SW 1271 (cell line): ENCODE measurements at places on chromosomes 2 and 18.

- DNase-seq = no peak
Measured at GRCh38 chr2:73069041-73069854, 2.3 kb downstream of the SFXN5 start.

- DNase-seq = no peak
Measured at GRCh38 chr2:3223080-3223923, 154.3 kb downstream of the EIPR1 start.

DNA sequence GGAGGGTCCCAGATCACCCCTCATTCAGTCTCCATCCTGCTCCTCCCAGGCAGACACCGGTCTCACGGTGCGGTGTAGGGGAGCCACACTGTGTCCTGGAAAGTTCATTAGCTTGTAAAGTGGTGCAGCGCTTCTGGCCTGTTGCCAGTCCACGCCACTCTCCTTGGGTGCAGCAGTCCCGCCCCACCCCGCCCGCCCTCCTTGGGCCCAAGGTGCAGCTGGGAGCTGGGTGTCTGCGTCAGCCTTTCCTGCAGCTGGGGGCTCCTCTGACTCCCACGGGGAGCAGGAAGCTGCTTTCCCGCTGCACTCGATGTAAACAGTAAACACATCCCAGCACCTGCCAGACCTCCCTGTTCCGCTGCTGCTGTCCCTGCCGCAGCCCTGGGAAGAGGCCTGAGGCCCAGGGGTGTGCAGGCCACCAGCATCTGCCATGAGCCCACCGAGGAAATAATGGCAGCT is 53.8 kb upstream of the ASB18 start:
- DNase-seq = no peak

- no peak for DNase-seq
Measured at GRCh38 chr2:42874949-42875801, 82.8 kb upstream of the HAAO start.

- DNase-seq = no peak
Measured at GRCh38 chr2:236576087-236576486, 6.5 kb downstream of the ACKR3 start.

- no peak for DNase-seq
Measured at GRCh38 chr2:157784823-157785175, 91.3 kb downstream of the ACVR1 start.

- DNase-seq = peak; percentile 34
Measured at GRCh38 chr18:70288851-70289328, at the start of gene SOCS6. Gene SOCS6, plus strand, starts transcription at chr18:70289045. Its CDS starts 35,624 bp downstream, at chr18:70324669.

GRCh38 chr2:42601076-42601475 is 32.6 kb downstream of the MTA3 start:
- no peak for DNase-seq

DNA sequence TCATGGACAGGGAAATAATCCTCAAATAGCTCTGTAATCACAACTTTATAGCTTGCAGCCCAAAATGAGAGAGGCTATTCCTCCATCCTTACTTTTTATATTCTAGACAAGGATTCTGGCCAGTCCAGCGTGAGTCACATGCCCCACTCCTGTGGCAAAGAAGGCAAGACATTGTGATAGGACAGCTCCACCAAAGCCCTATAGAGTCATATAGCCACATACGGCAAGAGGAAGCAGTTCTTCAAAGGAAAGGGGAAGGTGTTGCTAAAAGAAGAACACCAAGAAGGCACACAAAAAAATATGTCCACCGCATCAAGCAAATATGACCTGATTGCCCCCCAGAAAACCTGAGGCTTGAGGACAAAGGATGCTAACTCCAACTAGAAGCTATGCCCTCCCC is 3.4 kb upstream of the GFPT1 start:
- no peak for DNase-seq

DNA sequence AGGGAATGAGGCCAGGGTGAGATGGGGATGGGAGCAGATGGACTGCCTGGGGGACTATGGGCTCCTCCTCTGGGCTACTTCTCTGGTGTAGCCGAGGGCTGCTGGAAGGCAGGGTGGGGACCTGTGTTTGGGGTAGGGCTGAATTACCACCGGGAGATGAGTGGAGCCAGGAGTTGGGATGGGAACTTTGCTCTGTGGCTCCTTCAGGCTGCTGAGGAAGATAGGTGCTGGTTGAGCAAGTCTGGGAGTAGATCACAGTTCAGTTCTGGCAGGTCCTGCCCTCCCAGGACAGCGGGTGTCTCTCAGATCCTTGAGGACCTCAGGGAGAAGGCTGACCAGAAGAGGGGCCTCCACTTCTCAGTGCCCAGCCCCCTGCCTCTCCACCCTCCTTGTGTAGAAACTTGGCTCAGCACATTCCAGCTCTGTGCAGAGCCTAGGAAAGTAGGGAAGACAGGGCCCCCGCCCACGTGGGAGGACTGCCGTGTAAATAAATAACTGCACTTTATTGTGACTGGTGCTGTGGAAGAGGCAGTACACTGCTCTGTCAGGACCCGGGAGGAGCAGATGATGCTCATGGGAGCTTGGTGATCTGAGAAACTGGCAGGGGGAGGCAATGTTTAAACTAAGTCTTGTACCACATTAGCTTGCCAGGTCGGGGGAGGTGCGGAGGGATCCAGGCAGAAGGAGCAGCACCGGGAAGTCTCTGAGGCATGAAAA is 15.3 kb downstream of the TET3 start:
- DNase-seq = no peak

DNA sequence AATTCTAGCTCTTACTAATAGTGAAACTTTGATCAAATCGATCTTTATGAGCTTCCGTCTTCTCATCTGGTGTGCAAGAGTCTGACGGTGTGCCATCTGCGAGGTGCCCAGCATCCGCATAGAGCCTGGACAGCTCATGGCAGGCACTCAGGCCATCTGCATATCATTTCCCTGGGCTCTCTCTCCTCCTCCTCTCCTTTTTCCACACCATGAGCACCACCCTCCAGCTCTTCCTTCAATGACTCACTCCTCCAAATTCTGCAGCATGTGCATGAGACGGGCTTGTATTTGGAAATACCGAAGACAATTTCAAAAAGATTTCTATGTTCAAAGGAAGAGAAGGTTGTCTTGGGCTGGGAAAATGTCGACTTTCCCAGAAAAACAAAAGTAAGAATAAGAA is 161.1 kb downstream of the CCBE1 start:
- DNase-seq = no peak

- peak; percentile 31 for DNase-seq
Measured at GRCh38 chr2:233414777-233415570, 60.7 kb downstream of the DGKD start.

DNA sequence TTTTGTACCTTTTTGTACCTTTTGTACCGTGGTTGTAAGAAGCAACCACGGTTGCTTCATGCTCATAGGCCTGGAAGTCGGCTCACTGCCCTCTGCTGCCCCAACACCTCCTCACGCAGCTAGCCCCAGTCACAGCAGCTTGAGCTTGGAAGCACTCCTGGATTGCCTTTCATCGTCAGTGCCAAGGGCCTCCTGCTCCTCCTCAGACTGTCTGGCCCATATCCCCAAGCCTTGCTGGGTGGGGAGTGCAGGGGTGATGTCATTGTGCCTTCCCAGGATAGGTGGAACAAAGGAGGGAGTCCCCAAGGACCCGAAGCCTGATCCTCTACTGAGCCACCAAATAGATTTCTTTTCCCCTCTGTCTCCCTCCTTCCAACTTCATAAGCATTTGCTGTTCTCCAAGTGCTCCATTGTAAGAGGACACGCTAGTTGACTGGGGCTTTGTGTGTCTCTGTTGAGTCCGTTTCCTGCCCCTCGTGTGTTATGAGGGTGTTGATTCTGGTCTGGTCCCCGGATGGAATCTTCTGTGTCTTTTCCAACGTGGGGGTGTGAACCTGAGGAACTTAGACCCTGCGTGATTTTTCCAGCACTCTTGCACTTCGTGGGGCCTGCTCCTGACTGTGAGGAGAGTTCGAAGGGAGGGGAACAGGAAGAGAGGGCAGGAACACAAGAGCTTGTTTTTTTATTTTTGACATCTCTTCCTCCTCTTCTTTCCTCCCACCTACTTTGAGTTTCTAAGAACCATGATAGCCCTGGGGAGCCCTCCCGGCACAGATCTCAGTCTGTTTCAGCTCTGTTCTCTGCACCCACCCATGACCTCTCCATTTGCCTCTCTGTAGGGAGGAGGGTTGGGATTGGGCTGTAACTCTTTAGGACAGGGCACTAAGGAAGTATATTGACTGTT is 127.2 kb upstream of the EML6 start:
- DNase-seq = no peak

GRCh38 chr2:99725820-99726219 is 236.0 kb upstream of the REV1 start:
- DNase-seq = no peak

DNA sequence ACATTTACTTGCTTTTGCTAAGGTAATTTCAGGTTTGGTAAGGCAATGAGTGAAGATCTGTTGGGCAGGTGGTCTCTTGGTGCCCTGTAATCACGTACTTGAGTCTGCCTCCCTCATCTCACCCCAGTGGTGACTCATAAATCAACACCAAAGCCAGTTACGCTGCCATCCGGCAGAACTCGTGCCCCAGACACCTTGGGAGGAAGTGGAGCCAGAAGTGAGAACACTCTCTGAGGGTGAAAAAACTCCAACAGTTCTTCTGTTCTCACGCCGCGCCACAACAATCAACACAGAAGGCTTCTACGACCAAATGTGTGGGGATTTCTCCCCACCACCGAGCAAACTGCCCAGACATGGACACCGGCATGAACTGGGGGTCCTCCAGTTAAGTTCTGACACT is 206.2 kb downstream of the ARL4C start:
- no peak for DNase-seq
